Endodermal cell (in vitro differentiated cells): ENCODE measurements at places on chromosomes 3 and 15. TPM values are rescaled to one million over a fixed set of nuclear protein-coding genes. Genes with fewer than 3 reads are reported as not detected.

- DNase-seq = peak; percentile 72
These were observed 323.7 kb upstream of the CTNNB1 start for GRCh38 chr3:40875581-40875980.

- peak; percentile 29 for DNase-seq
These were observed 10.6 kb downstream of the FSTL1 start for GRCh38 chr3:120440001-120440703.

- DNase-seq = peak; percentile 55
These were observed 24.9 kb upstream of the AADACL2 start for GRCh38 chr3:151708868-151709267.

DNA sequence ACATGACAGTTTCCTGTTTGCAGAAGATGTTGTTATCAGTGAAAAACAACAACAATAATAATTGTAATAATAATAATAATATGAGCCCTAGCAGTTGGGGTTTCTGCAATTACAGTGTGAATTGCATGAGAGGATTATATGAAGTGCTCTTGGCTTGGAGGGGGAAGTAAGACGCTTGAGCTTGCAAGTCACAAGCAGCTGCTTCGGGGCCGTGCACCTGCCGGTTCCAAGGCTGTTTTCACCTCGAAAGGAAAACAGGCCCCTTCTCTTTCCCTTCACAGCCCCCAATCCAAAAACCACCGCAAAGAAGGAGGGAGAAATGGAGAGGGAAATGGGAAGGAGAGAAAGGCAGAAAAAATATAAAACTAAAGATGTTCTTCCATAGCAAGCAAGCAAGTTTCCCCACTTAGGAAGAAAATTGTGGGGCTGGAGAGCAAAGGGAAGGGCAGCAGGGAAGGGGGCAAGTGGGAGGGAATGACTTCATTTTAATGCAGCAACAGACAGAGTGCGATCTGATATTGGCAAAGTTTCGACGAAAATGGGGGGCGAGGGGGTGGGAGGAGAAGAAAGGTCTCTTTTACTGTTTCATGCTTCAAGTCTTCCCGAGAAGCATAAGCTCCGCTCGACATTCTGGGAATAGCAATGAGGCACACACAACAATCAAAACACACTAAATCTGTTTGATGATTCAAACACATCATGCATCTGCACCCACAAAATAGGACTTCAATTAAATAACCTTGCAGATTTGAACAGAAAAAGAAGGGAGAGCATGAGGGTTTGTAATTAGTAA lies 284.2 kb upstream of the ATP11B start:
- DNase-seq = no peak

DNA sequence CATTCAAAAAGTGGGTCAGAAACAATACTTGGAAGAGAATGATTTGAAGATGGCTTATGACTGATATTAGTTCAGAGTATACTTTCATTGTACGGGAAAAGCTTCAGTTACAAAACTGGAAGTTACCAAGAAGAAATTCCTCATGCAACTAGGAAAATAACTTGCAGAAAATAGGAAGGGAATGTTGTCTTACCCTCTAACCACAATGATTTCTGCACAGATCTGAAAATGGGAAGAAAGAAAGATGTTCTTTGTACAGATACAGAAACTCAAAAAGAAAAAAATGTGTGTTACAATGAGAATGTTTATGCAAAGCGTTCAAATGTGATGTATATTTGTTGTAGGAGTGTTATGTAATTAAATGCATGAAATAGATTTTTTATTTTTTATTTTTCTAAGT lies 3.7 kb downstream of the ZNF280D start:
- DNase-seq = no peak

DNA sequence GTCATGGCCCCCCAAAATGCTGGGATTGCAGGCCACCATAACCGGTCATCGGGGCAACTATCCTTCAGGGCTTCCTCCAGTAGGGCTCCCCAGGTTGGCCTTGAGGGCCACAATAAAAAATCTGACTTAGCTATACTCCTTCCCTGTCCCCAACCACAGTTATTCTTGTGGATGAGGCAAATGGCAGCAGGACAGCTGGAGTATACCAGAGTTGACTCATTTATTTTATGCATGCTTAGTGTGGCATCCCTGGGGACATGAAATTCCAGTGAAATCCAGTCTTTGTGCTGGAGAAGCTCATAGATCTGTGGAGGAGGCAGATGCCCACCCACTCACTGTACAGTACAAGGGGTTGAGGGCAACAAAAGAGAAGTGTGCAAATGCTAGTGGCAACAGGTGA lies 109.5 kb downstream of the RORA start:
- DNase-seq = no peak

GRCh38 chr3:11434017-11434526 lies 161.9 kb downstream of the ATG7 start:
- no peak for DNase-seq

DNA sequence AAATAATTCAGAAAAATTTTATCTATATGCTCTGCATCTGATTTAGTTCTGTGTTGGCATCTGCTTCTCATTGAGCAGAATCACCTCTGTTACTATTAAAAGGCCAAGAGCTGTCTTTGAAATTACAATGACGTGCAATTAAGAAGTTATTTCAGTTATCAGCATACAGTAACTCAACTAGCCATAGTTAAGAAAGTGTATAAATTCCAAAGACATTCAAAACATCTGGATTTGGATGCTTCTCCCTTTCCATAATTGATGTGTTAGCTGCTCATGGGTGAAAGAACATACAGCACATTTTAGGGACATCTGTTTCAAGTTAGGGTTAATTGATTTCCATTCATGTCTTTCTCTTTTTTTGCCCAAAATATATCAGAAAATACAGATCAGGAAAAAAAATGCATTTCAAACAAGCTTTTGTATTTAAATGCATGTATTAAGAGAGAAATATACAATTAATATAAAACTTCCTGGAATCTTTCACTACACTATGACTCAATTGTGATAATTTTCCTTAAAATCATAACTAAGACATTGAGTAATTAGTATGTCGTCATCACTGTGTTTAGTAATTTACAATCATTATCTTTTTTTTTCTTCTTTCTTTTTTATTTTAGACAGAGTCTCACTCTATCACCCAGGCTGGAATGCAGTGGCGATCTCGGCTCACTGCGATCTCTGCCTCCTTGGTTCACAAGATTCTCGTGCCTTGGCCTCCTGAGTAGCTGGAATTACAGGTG lies 82.7 kb upstream of the MBNL1 start:
- no peak for DNase-seq

- DNase-seq = no peak
These were observed 352.0 kb downstream of the GAP43 start for GRCh38 chr3:115975353-115975752.

- DNase-seq = no peak
These were observed 54.7 kb upstream of the CD47 start for GRCh38 chr3:108145578-108145977.

DNA sequence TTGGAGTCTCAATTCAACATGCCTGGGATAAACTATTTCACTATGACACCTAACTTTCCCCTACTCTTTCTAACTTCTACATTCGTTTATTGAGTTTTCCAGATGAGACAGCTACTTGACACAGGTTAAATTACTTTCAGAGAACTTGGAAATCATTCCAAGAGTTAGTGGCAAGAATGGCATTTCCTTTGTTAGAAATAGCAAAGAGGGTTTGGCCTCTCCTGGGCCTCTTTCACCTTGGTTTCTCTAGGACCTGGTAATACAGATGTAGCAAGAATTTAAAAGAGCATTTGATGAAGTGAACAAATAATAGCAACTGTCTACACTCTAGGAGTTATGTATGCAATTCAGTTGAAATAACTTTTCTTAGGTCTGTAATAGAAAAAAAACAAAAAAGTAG lies 748.9 kb downstream of the MECOM start:
- DNase-seq = no peak

DNA sequence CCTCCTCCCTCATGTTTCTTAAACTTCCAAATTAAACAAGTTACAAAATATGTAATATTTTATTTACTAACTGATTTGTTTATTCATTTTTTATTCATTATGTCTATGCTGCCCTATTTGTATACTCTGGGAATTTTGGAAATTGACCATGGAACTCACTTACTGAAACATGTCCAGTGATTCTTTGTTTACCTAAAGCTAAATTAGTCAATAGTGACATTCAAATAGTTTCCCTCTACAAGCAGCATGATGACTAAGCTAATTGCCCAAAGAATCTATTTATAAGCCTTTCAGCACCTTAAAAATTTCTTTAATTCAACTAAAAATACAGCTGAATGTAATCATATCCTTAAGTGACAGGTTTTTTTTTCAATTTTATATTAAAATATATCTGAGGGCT lies 437.7 kb downstream of the SI start:
- DNase-seq = no peak

- peak; percentile 81 for DNase-seq
These were observed 14.5 kb upstream of the CFAP20DC start for GRCh38 chr3:59064276-59064675.

- no peak for DNase-seq
These were observed 413.6 kb upstream of the ARL6 start for GRCh38 chr3:97350971-97351370.

GRCh38 chr3:153704115-153704514 lies 417.1 kb upstream of the ARHGEF26 start:
- DNase-seq = no peak

DNA sequence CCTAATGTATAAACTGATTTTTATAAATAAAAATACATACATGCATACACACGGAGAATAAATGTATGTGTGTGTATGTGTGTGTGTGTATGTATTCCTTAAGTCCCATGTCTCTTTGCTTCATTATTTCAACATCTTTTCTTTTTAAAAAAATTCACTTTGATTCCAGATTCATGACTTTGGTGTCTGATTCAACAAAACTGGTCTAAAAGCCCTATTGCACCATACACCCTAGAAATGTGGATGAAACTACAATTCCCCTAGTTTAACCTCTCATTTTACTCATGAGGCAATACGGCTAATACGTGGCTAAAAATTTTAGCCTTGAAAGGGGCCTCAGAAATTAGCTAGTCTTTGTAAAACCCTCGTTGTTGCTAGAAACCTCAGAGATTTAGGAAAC lies 228.1 kb downstream of the ADAMTS9 start:
- DNase-seq = no peak

DNA sequence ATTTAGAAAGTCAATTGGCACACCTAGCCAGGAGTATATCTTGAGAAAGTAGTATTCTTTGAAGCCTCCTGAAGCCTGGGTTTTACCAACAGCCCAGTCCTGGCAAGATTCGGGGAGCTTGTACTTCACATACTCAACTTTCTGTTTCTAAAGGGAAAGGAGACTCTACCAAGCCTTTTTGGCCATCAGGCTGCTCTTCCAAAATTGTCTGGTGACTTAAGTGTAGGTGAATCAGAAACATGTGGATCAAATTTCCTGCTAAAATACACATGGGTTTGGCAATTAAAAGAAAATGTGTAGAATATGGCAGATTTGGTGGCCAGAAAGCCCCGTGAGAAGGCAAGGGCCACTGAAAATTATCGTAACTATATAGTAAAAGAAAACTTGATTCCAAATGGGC lies 15.9 kb upstream of the GREM1 start:
- DNase-seq = no peak

DNA sequence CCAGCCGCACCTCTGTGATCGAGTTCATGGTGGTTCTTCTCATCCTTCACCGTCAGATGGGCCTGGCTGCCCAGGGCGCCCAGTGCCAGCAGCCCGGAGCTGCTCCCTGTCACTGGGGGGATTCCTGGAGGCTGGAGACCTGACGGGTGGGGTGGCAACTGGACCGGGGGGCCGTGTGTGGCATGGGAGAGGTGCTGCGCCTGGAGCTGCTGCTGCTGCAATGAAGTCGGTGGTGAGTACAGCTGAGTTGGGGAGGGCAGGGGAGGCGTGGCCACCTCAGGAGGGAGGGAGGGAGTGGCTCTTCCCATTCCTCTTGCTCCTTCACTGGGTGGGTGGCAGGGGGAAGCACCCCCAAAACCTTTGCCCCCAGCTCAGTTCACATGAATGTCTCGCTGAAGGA lies 31.7 kb downstream of the TLE3 start:
- no peak for DNase-seq

GRCh38 chr15:57823325-57823882 lies 116.9 kb downstream of the POLR2M start:
- no peak for DNase-seq

- no peak for DNase-seq
These were observed 210.6 kb upstream of the IGF1R start for GRCh38 chr15:98437752-98438151.

- peak; percentile 73 for DNase-seq
These were observed 67.4 kb upstream of the TLE3 start for GRCh38 chr15:70164910-70165715.

- no peak for DNase-seq
These were observed 43.6 kb upstream of the PLCL2 start for GRCh38 chr3:16841041-16841753.

DNA sequence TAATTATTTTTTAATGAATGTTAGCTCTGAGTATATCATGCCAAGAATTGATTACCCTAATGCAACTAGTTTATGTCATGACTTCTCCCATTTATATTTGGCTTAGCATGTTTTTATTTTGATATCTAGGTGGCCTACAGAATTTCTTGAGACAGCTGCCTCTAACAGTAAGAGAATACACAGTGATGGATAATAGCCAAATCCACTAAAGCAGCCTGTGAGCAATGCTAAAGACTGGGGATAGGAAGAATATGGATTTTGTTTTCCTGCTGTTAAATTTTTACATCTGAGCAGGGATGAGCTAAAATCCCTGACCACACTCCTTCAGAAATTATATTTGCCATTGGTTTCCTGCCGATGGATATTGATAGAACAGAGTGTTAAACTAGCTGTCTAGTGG lies 149.3 kb upstream of the TGFBR2 start:
- DNase-seq = no peak

DNA sequence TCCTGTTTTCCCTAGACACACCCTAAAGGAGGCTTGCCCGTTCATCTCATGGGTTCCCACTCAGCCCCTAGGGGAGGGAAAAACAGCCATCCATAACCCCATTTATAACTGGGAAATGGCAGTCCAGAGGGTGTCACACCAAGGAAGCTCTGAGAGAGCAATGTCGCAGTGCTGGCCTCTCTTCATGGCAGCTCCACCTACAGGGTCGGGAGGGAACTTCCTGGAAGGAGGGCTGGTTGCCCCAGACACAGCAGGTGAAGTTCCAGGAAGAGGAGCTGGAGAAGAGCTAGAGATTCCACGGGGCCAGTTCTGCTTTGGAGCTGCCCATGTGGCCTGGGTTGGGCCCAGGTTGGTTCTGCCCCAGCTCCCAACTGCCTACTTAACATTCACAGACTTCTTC lies 22.3 kb upstream of the LINGO1 start:
- peak; percentile 92 for DNase-seq

DNA sequence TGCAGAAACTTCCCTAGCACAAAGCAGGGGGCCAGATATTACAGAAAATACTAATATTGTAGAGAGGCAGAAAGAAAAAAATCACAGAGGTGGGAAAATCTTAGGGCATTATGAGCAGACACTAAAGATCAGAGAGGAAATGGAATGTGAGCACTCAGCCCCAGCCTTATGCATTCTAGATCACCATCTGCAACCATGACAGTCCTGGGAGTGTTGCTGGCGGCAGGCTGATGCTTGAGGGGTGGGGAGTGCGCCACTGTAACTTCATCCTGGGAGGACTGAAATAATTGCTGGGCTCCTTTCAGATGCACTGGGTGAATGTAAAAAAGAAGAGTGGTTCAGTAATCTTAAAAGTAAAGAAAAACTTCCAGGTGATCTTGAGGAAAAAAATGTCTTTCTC lies 427.6 kb upstream of the SEMA6D start:
- DNase-seq = no peak

GRCh38 chr15:75721480-75721922 lies 8.9 kb upstream of the CSPG4 start:
- no peak for DNase-seq

SLC12A8 gene
- total RNA-seq = 14.9 and 18.6 TPM in 2 replicates

AGBL1 gene
- total RNA-seq = 0.07 and 0.14 TPM in 2 replicates

FETUB gene
- total RNA-seq = not detected in 2 replicates

RTP4 gene
- total RNA-seq = not detected in 2 replicates

RARB gene
- 17.2 to 23.1 TPM (median 21.9 TPM) in 3 replicates for total RNA-seq

TRIM42 gene
- total RNA-seq = not detected in 2 replicates

CASR gene
- 0.02 and 0.04 TPM in 2 replicates for total RNA-seq

NR2F2 gene
- total RNA-seq = 0.89 to 3.3 TPM (median 1.6 TPM) in 3 replicates
